ENCODE measurements at places on chromosomes 2 and 18.
A peak's percentile ranks its signal among the peaks of the same experiment; 100 is the strongest.

GRCh38 chr2:23615216-23616020, 230.4 kb downstream of the KLHL29 start:
- DNase-seq: no peak

- DNase-seq: no peak
Observed at GRCh38 chr2:74092275-74092674, 55.4 kb downstream of the BOLA3 start.

DNA sequence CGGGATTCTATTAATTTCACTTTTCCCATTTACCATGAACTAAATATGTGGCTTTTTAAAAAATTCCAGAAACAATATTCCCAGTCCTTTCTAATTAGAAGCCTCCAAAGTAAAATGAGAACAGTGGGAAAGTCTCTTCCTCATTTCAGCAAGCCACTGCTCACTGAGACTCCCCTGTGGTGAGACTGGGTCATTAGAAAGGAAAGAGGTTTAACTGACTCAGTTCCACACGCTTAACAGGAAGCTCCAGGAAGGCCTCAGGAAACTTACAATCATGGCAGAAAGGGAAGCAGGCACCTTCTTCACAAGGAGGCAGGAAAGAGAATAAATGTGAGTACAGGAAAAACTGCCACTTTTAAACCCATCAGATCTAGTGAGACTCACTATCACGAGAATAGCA, 258.9 kb upstream of the CHAC2 start:
- DNase-seq: no peak

DNA sequence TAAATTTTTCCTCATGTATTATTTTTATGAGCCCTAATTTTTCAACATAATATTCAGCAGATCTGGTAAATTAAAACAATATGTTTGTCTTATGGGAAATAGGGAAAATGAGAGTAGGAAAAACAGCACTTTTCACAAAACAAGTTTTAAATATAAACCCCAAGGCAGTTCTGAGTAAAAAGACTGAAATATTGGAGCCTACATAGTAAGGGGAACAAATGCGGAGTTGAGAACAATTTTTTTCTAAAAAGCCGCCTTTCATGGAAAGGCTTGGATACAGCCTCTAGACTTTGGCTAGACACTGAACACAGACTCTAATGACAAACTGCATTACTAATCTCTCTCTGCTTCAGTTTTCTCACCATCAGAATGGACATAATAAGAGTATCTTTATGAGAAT, 174.1 kb downstream of the NOL4 start:
- DNase-seq: no peak

- no peak for DNase-seq
Observed at GRCh38 chr18:31632356-31632755, 40.7 kb downstream of the TTR start.

GRCh38 chr2:226475650-226476049, 324.0 kb downstream of the IRS1 start:
- DNase-seq: no peak

DNA sequence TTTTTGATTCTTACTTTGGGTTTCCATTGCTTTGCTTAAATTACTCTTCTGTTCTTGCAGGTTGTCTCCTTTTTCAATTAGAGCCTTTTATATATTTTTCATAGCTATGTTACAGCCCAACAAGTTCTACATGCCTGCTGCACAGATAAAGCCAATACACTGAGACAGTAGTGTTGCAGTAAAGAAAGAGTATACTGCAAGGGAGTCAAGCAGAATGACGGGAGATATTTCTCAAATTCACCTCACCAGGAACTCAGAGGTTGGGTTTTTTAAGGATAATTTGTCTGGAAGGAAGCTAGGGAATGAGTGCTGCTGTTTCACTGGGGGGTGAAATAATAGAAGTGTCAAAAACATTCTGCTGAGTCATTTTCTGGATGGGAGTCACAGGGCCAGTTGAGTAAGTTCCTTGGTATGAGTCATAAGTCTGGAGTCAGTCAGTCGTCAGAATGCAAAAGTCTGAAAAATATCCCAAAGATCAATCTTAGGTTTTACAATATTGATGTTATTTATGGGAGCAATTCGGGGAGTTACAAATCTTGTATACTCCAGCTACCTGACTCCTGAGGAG, 193.0 kb upstream of the RGPD4 start:
- DNase-seq: no peak

DNA sequence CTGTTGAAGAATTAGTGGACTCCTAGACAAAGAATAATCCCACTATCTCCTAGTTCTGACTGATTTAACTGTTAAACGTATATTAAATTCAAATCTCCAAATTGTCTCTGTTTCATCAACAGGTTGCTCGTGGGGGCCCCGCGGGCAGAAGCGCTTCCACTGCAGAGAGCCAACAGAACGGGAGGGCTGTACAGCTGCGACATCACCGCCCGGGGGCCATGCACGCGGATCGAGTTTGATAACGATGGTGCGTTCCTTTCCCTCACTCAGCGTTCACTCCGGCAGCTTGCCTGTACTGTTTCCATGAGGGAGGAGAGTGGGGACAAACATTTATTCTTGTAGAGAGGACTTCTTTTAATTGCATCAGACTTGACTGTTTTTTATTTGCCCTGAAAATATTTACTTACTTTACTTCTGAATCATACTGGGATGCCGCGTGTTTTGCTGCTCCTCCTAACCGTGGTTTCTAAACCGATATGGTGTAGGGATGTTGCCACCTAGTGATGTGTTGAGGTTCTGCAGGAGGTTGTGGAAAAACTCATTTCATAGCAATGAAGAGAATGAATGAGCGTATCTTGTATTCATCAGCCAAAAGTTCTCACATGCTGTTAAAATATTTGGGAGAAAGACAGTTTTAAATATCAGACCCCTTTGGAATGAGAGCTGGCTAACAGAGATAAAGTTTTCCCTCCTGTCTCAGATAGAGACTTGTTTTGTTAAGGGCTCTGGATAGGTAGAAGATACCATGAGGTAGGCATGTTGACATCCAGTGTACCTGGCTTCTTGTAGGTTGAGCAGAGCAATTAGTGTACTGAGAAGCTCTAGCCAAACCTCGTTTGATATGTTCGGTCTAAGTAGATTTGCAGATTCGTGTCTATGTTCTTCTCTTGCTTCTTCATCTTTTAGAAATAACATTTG, 38.3 kb downstream of the ITGA6 start:
- DNase-seq: peak; percentile 31

DNA sequence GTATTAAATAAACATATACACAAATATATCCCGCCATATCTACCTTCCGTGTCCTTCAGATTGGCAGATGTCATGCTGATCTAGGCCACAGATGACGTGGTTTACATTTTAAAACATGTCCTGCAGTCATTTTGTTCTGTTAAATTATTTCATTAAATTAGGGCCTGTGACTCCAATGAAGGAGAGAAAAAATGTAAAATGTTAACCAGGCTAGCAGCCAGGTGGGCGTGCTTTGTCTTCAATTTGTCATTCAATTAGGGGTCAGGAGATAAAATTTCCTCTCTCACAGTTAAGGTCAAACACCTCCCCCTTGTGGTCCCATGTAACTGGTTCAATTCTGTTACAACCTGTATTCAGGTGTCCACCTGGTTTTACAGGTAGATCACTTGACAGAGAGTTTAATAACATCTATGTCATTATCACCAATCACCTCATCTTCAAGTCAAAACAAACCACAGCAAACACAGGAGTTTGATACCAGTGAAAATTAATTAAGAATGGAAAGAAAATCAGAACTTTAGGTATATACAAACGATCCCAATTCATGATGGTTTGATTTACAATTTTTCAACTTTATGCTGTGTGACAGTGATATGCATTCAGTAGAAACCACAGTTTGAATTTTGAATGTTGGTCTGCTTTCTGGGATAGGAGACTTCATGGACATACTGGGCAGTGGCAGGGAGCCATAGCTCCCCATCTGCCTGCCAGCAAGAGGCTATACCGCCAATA, 339.4 kb downstream of the CMPK2 start:
- no peak for DNase-seq

- no peak for DNase-seq
Observed at GRCh38 chr2:99183025-99183424, 2.0 kb downstream of the MRPL30 start.

GRCh38 chr2:141455211-141455826, 675.5 kb downstream of the LRP1B start:
- no peak for DNase-seq

DNA sequence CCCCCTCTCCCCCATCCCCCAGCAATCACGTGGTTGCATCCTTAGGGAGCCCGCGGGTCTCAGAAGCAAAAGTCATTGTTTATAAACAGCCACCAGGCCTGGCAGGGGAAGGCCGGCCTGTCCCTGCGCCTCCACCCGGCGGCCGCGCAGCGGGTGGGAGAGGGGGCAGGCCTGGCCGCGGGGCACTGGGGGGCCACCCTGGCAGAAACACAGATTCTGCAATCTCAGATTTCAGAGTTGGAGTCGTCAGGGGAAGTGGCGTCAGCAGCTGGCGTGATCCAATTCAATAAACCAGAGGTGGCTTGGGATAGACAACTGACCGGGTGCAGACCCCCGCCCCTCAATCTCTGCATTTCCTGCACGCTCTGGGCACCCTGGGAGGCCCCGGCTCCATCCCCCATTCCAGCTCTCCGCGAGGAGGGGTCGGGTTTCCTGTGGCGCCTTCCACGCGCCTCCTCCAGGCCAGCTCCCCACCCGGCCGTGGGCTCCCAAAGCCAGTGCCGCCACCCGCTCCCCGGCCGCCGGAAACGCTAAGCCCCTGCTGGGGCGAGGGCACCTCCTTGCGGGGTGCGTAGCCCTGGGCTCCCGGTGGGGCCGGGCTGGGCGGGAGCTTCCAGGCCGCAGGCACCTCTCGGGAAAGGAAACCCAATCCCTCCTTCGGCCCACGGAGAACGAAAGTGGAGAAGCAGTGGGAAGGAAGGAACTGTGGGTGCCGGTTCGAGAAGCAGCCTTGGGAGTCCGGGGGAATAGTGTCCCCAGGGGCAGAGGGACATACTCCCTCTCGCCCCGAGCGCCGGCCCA, 1.1 kb downstream of the BIN1 start:
- DNase-seq: no peak

- no peak for DNase-seq
Observed at GRCh38 chr2:182324665-182325064, 102.2 kb downstream of the PDE1A start.

DNA sequence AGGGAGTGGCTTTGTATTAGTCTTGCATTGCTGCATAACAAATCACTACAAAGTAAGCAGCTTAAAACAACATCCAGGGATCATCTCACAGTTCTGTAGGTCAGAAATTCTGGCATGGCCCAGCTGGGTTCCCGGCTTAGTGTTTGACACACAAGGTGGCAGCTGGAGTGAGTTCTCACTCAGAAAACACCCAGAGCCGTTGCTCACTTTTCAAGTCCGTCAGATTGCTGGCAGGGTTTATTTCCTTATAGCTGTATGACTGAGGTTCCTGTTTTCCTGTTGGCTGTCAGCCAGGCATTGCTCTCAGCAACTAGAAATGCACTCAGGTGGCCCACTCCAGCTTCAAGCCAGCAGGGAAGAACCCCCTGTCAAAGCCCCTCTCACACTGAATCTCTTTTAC, 324.1 kb downstream of the CCDC178 start:
- DNase-seq: no peak

DNA sequence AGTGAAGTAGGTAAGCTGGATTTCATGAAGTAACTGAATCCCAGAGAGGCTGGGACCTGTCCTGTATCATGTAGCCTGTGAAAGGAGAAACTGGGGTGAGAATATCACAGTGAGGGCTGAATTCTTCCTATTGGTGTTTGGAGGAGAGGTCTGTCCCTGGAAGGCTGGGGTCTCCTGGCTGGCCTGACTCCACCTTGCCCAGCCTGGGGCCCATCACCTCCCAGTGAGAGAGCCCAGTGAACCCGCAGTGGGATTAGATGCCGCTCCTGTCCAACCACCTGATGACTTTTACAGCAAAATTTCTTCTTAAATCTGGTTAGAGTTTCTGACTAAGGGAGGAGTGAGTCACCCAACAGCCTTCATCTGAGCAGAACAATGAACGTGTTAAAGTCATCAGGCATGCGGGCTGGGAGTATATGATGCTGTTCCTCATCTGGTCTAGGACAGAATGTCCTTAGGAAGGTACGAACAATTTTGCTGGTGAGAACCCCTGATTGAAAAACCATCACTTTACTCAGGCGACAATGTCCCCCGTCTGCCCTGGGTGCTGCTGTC, 152.9 kb downstream of the LPIN1 start:
- DNase-seq: no peak

- DNase-seq: no peak
Observed at GRCh38 chr2:221205103-221205673, 366.9 kb downstream of the EPHA4 start.

DNA sequence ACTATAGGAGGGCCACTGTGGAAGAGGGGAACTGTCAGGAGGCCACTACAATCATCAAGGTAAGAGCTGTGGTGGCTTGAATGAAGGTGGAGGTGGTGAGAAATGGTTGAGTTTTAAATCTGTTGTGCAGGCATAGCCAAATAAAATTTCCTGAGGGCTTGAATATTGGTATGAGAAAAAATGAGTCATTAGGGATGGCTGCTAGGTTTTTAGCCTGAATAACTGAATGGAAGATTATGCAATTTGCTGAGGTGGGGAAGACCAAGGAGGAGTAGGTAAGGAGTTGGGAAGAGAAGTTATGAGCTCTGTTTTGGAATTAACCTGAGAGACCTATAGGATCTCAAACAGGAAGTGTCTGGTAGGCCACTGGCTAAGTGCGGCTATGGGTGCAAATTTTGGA, 84.0 kb downstream of the KLHL14 start:
- DNase-seq: no peak

DNA sequence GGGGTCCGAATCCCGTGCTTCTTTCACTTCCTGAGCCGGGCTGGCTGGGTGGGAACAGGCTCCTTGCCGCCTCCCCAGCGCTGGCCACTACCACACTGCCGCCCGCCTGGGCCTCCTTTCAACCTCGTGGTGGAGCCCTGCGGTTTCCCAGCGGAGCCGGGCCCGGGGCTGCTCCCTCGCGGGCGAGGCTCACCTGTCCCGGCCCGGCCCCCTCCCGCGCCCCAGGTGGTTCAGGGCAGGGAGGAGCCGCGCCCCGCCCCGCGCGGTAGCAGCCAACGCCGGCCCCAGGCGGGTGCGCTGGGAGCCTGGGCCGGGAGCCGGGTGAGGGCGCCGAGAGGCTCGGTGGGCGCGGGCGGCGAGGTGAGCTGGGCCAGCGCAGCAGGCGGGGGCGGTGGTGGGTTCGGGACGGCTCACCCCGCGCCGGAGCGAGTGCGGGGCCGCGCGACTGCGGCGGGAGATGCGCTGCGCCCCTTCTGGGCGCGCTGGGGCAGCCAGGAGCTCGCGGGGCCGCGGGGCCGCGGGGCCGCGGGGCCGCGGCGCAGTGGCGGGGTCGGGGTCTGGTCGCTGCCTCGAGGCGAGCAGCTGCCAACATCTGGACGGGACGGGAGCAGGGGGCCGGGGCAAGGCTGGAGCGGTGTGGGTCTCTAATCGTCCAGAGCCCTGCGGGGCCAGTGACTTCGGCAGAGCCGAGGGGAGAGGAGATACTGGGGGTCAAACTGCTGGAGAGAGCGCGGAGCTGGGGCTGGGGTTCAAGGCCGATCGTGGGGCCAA, at the start of gene LYPD6B:
Gene LYPD6B (plus strand): TSS at position 258 of the 771 bp plus-strand sequence. CDS start 92,250 bp downstream, outside the sequence.
- no peak for DNase-seq

- DNase-seq: no peak
Observed at GRCh38 chr2:62185475-62186155, 10.3 kb upstream of the B3GNT2 start.

DNA sequence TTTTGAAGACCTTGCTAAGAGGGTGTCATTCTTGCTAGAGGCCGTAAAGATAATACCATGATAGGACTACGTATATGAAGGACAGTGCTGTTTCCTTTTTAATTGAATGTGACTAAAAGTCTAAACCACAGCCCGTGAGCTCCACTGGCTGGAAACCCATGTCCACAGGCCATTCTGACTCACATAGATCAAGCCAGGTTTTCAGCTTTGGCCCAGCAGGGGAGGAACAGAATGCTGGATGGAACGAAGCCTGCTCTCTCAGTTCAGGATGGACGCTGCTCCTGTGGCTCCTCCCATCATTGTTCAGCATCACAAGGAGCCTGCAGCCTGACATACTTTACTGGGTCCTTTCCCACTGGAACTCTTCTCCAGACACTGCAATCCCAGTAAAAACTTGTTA, 47.6 kb downstream of the ALPK2 start:
- no peak for DNase-seq
